ENCODE measurements at places on chromosomes 2 and 18.
A peak's percentile ranks its signal among the peaks of the same experiment; 100 is the strongest.

GRCh38 chr2:40200366-40200915, 251.4 kb downstream of the SLC8A1 start:
- DNase-seq: no peak

- DNase-seq: no peak
Measured at GRCh38 chr18:51383711-51384110, 186.2 kb upstream of the MEX3C start.

GRCh38 chr2:217553679-217554078, 449.1 kb downstream of the TNS1 start:
- DNase-seq: no peak

- DNase-seq: peak; percentile 73
Measured at GRCh38 chr2:10329880-10330699, 27.4 kb downstream of the HPCAL1 start.

GRCh38 chr2:158994920-158995676, 26.7 kb downstream of the TANC1 start:
- no peak for DNase-seq

DNA sequence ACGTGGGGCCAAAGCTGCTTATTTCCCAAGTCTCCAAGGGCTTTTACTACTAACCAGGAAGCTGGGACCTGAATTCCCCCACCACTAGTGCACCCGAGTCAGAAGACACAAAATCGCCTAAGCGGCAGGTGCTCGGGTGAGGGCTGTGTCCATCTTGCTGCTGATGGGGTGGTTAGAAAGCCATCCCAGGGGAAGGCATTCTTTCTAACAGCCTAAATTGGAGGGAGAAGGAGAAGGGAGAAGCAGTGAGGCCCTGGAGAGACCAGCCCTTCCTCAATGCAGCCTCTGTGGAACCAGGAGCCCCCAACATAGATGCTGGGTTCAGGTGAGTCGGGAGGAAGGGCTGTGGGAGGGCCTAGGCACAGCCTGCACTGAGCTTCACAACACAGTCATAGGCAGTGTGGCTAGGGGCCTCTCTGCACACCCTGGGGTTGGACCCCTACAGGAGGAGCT, 1.9 kb upstream of the PROM2 start:
- DNase-seq: no peak

DNA sequence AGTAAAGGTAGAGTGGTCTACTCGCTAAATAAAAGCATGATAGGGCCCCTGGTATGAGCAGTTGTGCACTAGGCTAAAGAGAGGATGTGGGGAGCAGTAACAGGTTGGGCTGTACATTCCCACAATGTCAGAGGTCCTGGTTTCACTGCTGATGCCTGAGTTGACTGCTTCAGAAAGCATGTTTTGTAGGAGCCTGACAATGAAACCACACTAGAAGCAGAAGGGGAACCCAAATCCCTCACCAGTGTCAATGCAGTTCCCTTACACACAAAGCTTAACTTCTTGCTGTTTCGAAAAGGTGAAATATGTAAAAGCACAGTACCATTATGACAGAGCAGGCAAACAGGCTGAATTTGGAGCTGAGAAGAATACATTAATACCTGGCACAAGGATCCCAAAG, 291.7 kb upstream of the KYNU start:
- DNase-seq: no peak

DNA sequence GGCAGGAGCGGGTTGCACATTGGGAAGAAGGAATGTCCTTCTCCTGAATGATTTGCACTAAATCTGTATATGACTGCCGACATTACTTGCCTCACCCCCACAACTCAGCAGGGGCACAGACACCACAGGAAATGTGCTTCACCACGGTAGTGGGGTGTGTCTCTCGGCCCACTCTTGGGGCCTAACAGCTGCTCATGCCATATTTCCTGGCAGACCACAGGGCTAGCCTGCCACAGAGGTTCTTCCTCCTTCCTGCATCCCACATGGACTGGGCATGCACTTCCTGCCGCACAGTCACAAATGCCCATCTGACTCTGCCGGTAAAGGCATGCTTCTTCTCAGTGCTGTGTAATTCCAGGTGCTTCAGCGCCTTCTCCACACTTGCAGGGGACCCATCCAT, 10.3 kb upstream of the PAPOLG start:
- no peak for DNase-seq

GRCh38 chr2:184611361-184612085, 13.2 kb downstream of the ZNF804A start:
- DNase-seq: no peak

GRCh38 chr2:10549195-10549594, 101.1 kb upstream of the ODC1 start:
- DNase-seq: no peak

DNA sequence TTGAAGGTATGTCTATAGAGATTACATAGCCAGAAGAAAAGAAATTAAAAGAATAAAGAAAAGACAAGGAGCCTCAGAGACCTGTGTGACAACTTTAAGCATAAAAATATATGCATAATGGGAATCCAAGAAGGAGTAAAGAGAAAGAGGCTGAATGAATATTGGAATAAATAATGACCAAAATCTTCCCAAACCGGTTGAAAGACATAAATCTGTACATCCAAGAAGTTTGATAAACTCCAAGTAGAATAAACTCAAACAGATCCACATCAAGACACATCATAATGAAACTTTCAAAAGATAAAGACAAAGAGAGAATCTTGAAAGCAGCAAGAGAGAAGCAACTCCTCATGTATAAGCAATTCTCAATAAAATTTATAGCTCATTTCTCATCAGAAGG, 132.4 kb upstream of the ZNF516 start:
- DNase-seq: no peak

- no peak for DNase-seq
Measured at GRCh38 chr2:133871545-133872209, 303.4 kb upstream of the NCKAP5 start.

- DNase-seq: no peak
Measured at GRCh38 chr2:120817136-120817955, 81.7 kb downstream of the GLI2 start.

Data from activated CD8-positive, alpha-beta memory T cell treated with anti-CD3 and anti-CD28 coated beads for 24 hours (primary cell).